Lung (tissue), 17 donors: ENCODE measurements at places on chromosomes 13 and 19. TPM values are rescaled to one million over a fixed set of nuclear protein-coding genes. Genes with fewer than 3 reads are reported as not detected.

BST2 gene
- total RNA-seq: 71.3 TPM

TMEM150B gene
- total RNA-seq: 20.6 TPM

SLC5A5 gene
- 0.95 TPM for total RNA-seq

NAPSA gene
- 1,838 TPM for total RNA-seq
